ENCODE measurements at places on chromosomes 5 and 9.

DNA sequence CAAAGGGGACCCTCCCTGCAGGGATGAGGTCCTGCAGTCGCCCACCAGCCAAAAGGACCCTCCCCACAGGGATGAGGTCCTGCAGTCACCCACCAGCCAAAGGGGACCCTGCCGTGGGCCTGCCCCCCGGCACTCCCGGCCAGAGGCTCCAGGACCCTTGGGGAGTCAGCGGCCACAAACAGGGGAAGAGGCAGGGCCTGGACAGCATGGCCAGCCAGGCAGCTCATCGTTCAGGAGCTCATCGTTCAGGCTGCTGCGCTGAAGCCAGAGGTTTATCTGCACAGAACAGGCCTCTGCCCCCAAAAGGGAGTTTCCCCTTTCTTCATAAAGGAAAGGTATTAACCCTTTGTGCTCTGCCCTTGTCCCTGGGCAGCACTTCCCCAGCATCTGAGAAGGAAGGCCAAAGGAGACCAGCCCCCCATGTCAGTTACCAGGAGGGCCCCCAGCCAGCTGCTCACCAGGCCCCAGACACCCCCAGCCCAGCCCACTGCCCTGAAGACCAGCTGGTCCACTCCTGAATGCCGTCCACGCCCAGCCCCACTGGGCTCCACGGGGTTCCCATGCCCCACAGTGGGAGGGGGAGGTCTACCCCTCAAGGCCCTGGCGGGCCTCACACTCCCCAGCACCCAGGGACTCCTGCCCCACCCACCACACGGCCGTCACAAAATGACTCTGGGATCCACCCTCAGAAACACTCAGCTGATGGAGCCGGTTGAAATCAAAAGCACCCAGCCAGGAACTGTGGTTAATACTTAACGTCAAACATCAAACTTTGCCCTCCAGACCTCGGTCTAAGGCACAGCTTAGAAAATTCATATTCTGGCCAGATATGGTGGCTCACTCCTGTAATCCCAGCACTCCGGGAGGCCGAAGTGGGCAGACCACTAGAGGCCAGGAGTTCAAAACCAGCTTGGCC lies 6.3 kb downstream of the SLC12A7 start:
- DNase-seq = no peak

- no peak for DNase-seq
Measured at GRCh38 chr9:118059484-118060278, 355.5 kb downstream of the TLR4 start.

DNA sequence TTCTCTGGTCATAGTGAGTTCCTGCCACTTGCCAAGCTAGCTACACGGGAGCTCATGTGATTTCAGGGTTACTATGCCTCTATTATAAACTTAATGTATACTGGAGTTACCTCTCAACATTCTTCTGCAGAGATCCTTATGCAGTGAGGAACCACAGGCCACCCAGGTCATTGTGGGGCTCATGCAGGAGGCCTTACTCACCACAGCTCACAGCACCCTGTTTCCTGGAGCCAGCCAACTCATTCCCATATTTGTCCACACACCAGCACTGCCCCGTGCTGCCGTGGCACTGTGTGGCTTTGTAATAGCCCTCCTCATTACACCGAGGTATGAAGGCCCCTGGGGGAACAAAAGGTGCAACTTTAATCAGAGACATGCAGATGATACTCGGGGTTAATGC lies 520.0 kb downstream of the SPOCK1 start:
- no peak for DNase-seq

- DNase-seq = no peak
Measured at GRCh38 chr5:15691521-15691920, 191.5 kb downstream of the FBXL7 start.

DNA sequence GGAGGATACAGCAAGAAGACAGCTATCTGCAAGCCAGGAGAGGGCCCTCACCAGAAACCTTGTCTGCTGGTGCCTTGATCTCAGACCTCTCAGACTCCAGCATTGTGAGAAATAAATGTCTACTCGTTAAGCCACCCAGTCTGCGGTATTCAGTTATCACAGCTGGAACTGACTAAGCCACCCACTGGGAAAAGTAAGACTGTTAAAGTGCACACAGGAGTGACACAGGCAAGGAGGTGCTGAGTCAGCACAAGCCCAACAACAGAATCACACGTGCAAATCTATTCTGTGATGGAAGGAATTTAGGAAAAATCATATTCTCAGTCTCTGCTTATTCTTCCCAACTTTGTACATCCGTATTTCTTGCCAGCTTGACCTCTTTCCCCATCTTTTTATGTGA lies 200.0 kb downstream of the NR2F1-AS1 start:
- DNase-seq = no peak

DNA sequence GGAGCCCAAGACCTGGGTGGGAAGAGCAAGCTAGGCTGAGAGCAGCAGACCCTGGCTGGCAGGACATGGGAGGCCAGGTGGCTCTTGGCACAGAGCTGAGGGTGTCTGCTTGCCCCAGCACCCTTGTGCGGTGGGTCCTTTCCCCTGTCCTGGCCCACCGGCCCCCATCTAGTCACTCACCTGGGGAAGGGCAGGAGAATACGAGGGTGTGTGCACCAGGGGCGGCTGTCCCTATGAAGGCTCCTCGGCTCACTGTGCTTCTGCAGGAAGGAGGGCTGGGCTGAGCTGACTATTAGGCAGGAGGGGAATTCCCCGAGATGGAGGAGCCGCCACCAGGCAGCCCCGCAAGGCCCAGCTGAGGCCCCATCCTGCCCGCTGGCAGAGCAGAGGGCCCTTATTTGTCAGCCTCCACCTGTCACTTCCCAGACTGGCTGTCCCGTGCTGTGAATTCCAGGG lies 6.1 kb upstream of the TNIP1 start:
- no peak for DNase-seq

- DNase-seq = no peak
Measured at GRCh38 chr5:55997742-55998351, 3.1 kb upstream of the IL6ST start.

DNA sequence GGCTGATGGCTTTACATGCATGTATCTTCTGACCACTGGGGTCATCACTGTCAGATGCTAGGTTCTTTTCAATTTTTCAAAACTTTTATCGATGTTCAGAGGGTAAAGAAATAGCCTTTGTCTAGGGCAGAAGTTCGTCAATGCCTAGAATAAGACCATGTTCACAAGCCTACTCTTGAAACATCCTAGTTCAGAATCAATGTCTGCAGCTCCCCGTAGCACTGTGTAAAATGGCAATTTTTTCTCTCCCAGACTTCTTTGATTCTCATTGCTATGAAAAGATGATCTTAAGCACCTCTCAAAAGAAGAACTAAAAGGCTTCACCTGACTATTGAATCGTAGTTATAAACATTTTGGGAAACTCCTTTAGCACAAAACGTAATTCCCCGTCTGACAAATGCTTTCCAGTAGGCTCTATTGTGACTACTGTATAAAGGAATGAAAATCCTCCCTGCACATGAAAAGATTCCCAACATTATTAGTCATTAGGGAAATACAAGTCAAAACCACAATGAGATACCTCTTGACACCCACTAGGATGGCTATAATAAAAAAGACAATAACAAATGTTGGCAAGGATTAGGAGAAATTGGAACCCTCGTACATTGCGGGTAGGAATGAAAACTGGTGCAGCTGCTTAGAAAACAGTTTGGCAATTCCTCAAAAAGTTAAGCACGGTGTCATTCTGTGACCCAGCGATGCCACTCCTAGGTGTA lies 263.5 kb downstream of the ARHGAP26 start:
- DNase-seq = no peak

GRCh38 chr5:2797981-2798380 lies 46.5 kb upstream of the IRX2 start:
- no peak for DNase-seq

- DNase-seq = no peak
Measured at GRCh38 chr9:111016016-111016415, 22.3 kb downstream of the LPAR1 start.

DNA sequence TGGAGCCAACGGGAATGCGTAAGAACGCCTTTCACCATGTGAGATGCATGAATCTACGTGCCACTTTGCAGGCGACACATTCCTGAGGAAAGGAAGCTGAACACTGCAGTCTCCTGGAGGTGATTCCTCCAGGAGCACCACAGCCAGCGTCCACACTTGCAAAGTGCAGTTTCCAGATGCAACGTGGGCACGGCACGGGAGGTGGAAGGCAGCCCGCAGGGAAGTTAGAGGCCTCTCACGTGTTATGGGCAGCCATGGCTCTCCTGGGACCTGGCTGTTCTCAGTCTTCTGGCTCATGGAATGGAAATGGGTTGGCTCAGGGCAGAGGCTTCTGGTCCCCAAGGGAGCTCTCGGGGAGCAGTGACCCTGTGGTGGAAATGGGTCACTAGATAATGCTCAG lies 381.0 kb upstream of the IRX4 start:
- DNase-seq = no peak

DNA sequence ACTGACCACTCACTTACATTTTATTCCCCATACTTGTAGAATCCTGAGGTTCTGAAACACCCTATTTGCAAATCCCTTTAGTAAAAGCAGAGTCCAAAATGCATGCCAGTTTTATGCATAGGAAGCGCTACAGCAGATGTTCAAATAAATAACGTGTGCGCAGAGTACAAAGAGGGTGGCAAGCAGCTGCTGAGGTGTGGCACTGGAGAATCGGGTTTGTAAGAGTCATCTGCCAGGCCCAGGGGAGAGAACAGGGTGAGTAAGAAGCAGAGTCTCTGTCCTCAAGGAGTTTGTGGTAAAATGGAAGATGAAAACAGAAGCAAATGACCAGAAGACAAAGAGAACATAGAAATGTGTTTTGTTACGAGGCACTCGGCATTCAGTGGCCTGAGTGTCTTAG lies 288.8 kb downstream of the GLIS3 start:
- no peak for DNase-seq

- no peak for DNase-seq
Measured at GRCh38 chr5:178318382-178318781, 85.8 kb upstream of the PHYKPL start.

Data from NCI-H1092 (cell line).